Stimulated activated CD4-positive, alpha-beta T cell treated with anti-CD3 and anti-CD28 coated beads, Interleukin-4, amount 100 ng/mL, for 48 hours (primary cell): ENCODE measurements at places on chromosomes 16 and 17.

DNA sequence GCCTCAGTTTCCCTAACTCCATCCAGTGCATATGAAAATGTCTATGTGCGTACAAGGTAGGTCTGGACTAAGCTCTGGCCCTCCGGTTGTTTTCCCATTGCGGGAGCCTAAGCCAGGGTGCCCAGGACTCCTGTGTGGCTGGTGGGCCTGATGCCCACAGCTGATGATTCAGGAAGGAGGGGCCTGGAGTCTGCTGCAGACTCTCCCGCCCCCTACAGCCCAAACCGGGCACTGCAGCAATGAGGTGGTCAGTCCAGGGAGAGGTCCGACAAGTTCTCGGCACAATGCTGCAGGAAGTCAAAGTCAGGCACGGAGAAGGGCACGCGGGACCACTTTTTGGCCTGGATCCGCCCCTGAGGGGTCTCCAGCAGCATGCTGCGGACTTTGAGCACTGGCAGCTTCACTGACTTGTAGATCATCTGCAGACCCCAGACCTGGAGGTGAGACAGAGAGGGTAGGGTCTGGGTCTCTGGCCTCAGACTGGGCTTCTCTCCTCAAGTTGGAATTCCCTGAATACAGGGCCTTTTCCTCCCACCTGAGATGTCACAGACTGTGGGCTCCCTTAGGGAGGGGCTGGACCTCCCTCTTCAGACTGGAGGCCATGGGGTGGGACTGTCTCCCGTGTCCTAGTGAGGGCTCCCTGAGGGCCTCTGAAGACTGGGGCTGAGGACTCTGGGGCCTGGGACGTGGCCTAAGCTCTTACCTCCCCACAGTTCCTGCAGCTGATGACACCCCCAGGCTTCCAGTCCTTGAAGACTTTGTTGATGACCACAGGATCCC is 3.4 kb upstream of the ZNF385C start:
- peak; percentile 62 for DNase-seq

- DNase-seq: no peak
Observed at GRCh38 chr16:8869212-8869987, 594 bp upstream of the CARHSP1 start.

- no peak for DNase-seq
Observed at GRCh38 chr16:82755570-82756282, 129.0 kb downstream of the CDH13 start.

- DNase-seq: no peak
Observed at GRCh38 chr17:4672751-4673150, 31.2 kb downstream of the PELP1 start.

GRCh38 chr16:23500862-23501225 is 9.4 kb downstream of the GGA2 start:
- DNase-seq: no peak

DNA sequence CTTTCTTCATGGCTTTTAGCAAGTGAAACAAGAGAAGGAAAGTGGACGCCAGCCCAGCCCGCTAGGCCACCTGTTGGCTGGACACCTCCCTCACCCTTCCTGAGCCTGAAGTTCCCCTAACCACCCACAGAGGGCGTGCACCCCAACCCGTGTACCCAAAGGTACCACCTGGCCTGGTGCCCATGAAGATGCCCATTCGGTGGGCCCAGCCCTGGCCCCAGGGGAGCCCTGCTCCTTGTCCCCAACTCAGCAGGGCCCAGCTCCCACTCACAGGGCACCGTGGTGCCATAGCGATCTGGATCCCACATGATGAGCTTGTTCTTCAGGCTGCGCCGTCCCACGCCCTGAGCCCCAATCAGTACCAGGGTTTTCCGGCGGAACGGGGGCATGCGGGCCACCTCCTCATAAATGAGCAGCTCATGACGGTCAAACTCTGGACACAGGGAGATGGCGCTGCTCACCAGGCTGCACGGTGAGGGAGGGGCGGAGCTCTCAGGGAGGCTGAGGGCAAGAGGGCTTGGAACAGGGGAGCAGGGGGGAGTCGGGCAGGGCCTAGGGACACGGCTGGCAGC is 26.8 kb downstream of the MPP2 start:
- peak; percentile 32 for DNase-seq

GRCh38 chr16:27025581-27025980 is 41.1 kb upstream of the C16orf82 start:
- no peak for DNase-seq

- DNase-seq: peak; percentile 43
Observed at GRCh38 chr16:67399218-67399733, 6.0 kb upstream of the TPPP3 start.

DNA sequence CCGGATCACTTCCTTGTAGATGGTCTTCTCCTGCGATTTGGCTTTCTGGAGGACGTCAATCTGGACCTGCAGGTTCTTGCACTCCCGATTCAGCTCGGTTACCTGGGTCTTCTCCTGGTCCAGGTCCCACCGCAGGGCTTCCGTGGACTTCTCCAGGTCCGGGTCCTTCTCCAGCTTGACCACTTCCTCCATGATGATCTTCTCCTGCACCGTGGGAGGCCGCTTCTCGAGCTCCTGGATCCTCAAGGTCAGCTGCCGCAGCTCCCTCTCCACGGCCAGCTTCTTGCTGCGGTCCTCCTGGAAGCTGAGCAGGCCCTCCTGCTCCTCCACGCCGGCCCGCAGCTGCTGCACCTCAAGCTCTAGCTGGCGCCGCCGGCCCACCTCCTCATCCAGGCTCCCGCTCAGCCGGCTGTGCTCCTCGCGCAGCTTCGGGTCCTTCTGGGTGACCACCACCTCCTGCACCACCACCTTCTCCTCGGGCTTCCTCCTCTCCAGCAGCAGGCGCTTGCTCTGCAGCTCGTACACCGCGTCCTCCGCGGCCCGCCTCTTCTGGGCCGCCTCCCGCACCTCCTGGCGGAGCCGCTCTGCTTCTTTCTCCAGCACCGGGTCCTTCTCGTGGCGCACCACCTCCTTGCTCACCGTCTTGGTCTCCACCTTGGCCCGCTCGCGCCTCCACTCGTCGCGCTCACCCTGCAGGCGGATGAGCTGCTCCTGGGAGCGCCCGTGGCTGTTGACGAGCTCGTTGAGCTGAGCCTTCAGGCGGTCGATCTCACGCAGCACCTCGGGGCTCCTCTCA is 8.2 kb downstream of the CDK3 start:
- DNase-seq: no peak

GRCh38 chr17:62093188-62094155 is 28.4 kb upstream of the MED13 start:
- no peak for DNase-seq

- DNase-seq: no peak
Observed at GRCh38 chr17:37796076-37796475, 51.2 kb upstream of the HNF1B start.

GRCh38 chr17:79804856-79805696 is 8.2 kb upstream of the CBX8 start:
- no peak for DNase-seq

GRCh38 chr17:39729280-39729851 is 966 bp downstream of the MIEN1 start:
- no peak for DNase-seq

- DNase-seq: no peak
Observed at GRCh38 chr16:31071861-31072260, 2.2 kb downstream of the ZNF668 start.

- DNase-seq: no peak
Observed at GRCh38 chr17:57099165-57099564, 14.1 kb downstream of the AKAP1 start.

GRCh38 chr17:31869031-31869430 is 10.0 kb upstream of the COPRS start:
- no peak for DNase-seq

DNA sequence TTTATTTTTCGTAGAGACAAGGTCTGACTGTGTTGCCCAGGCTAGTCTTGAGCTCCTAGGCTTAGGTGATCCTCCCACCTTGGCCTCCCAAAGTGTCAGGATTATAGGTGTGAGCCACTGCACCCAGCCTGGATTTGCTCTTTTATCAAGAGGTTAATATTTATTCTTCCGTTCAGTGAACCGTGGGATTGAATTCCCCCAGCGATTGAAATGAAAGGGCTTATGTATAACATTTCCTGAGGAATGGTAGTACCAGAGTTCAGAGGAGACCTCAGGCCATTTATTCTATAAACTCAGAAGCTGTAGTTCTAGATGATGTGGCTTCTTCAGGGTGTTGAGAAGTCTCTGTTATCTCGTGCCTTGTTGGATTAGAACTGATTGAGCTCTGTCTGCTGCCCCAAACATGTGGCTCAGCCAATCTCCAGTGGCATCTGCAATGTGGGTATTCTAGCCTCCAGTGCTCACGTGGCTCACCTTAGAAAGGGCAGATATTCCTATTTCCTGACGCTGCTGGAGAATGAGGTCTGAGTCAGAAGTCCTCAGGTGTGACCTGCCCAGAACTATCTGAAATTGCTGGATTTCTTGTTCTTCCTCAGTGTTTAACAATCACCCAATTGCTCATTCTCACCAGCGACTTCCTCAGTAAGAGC is 22.5 kb downstream of the HMOX2 start:
- DNase-seq: no peak

- DNase-seq: no peak
Observed at GRCh38 chr16:30131869-30132475, 9.0 kb upstream of the MAPK3 start.

DNA sequence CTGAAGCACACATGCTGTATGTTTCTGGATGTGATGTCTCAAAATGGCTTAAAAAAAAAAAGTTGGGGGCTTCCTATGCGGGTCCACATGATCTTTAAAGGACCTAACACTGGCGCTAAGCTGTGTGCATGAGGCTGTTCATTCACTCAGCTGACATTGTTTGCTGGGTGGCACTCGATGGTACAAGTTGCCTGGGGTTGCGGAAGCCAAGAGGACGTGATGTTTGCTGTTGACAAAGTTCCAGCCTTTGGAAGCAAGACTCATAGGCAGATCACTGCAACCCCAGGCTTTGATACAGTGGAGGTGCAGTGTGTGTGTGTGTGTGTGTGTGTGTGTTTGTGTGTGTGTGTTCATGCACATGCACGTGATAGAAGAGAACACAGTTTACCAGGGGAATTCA is 29.5 kb upstream of the DNAI2 start:
- DNase-seq: no peak

DNA sequence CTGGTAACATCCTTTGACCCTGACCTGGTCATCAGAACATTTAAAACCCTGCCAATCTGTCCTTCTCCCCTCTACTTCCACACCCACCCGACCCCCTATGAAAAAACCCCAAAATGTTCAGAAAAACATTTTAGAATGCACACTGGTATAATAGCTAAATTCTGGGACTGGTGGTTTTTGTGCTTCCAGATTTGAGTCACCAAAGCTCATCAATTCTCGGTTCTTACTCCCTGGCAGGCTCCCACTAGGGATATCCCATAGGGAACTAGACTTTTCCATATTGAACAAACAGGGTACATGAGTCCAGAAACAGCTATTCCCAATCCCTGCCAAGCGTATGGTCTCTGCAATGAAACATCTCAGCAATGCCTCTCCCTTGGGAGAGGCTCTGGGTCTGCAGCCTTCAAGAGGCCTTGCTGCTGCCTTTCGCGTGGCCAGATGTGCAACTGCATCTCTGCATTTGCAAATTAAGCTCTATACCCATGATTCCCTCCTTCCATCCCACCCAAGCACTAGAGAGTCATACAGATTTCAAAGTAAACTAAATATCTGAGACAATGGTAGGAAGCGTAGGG is 67.7 kb downstream of the SMG6 start:
- DNase-seq: no peak

- DNase-seq: no peak
Observed at GRCh38 chr17:17738901-17739300, 57.6 kb downstream of the RAI1 start.

- DNase-seq: no peak
Observed at GRCh38 chr17:28327709-28328108, 7.6 kb downstream of the IFT20 start.

DNA sequence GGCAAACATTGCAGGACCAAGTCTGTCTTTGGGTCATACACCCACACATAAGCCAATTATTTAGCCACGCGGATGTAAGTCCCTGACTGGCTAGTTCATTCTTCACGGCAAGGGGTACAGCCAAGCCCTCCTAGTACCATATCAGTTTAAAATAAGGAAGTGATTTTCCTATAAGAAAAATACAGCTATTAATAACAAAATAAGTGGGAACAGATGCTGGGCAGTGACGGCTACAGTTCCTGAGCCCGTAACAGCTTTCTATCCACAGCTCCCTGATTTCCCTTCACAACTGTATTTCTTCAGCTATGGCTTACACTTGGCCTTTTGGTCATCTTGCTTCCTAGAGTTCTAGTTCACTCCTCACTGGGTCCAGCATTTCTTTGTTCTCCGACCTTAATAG is 542.4 kb upstream of the C16orf82 start:
- DNase-seq: no peak

DNA sequence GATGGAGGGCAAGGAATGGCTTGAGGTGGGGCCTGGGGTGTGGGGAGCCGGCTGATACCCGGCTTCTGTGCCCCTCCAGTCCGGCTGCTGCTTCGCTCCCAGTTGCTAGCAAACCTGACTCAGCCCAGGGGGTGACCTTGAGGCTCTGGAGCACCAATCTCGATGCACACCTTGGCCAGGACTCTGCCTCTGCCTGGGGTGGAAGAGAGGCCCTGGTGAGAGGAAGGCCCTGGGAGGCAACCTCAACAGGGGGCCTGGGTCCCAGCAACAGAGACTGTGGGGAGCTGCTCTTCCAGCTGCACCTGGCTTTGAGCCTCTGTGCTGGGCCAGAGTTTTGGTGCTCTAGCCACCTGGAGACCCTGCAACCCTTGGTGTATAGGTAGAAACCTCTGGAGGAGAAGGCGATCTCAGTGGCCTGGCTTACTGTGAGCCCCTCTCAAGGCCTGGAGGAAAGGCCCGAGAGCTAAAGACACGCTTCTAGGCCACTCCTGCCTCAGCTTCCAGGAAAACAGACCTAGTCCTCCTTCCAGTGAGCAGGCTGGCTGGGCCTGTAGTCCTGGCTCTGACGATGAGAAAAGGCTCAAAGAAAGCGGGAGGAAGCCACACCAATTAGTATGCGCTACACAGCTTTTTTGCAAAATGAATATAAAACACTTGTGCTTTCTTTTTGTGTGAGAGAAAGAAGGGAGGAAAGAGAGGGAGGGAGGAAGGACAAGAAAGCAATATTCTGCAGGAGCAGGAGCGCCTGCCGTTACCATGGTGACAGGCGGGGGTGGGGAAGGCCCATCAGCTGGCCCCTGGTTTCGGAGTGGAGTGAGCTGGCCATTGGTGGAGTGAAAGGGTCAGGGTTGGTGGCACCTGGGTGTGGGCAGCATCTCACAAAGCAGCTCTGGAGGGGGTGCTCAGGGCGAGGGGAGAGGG is 51.0 kb downstream of the VAC14 start:
- DNase-seq: no peak

DNA sequence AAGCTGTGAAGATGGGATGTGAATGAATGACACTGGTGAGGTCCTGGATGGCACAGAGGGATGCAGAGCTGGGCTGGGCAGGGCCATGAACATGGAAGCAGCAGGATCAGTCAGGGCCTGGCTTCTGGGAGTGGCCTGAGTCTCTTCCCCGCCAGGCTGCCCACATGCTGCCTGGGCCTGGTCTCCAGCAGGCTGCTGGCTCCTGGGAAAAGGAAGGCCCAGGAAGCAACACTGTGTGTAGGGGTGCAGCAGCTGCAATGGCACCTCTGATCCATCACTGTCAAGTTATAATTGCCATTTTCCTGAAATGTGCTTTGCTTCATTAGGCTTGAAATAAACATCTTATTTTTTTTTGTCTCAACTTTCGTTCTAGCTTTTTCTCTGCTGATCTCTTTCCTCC is 260.2 kb upstream of the N4BP1 start:
- no peak for DNase-seq

- no peak for DNase-seq
Observed at GRCh38 chr17:76076765-76077583, 2.0 kb upstream of the ZACN start.

GRCh38 chr17:30309591-30309990 is 17.8 kb upstream of the BLMH start:
- no peak for DNase-seq

- peak; percentile 46 for DNase-seq
Observed at GRCh38 chr17:2030779-2031163, 818 bp downstream of the DPH1 start.

- no peak for DNase-seq
Observed at GRCh38 chr16:73610160-73610559, 562.2 kb upstream of the ZFHX3 start.
